OCI-M1 (cell line): ENCODE measurements at places on chromosomes 16 and 17.

GRCh38 chr16:11985250-11985649 is 8.7 kb downstream of the SNX29 start:
- no peak for DNase-seq

DNA sequence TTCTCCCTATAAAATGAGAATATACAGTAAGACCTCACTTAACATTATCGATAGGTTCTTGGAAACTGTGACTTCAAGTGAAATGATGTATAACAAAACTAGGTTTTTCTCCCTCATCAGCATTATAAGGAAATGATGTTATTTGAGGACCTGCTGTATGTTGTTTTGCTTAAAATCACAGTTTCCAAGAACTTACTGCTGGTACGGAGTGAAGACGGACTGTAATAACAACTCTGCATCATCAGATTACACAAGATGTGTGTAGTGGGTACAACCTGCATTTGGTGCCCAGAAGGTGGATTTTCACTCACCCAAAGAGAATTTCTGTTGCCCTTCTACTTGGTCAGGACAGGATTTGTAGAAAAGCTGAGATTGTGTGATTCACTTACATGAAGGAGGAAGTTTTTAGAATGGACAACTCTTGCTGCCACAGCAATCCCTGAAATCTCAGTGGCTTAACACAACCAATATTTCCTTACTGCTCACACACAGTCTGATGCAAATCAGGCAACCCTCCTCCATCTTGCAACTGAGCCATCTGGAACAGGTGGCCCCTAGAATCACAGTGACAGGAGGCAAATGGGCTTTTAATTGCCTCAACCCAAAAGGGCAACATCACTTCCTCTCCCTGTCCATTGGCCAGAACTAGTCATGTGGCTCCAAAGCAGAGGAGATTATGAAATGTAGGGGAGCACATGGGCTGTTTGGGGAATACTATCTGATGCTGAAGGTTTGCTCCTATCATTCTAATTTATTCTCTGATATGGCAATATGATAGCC is 67.6 kb upstream of the CACNG5 start:
- DNase-seq, result no peak

- DNase-seq, result no peak
These were observed 66.1 kb downstream of the AXIN2 start for GRCh38 chr17:65495122-65496055.

GRCh38 chr17:63452962-63453551 is 7.0 kb upstream of the CYB561 start:
- no peak for DNase-seq

- peak; percentile 80 for DNase-seq
These were observed at the start of gene LIMD2 for GRCh38 chr17:63699638-63700527. Gene LIMD2 (minus strand): TSS chr17:63700125. CDS start chr17:63699298, 827 bp downstream.

GRCh38 chr17:38925263-38925995 is at the start of gene LASP1NB:
Gene LASP1NB (plus strand): TSS chr17:38925614.
- DNase-seq, result no peak

DNA sequence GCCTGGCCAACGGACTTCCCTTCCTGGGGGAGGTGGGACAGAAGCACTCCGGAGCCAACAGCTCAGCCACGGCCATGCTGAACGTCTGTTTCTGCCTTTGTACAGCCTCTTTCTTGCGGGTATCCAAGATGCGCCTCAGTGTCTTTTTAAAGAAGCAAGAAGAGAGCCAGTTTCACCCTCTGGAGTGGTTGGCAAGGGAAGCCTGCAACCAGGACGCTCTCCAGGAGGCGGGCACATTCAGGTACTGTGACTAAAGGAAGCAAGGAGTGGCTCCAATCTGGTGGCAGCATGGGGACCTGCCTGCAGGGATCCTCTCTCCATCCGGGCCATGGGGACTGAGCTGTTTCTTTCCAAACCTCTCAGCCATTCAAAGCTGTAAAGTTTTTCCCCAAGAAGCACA is 60.6 kb upstream of the ENDOV start:
- DNase-seq, result no peak

DNA sequence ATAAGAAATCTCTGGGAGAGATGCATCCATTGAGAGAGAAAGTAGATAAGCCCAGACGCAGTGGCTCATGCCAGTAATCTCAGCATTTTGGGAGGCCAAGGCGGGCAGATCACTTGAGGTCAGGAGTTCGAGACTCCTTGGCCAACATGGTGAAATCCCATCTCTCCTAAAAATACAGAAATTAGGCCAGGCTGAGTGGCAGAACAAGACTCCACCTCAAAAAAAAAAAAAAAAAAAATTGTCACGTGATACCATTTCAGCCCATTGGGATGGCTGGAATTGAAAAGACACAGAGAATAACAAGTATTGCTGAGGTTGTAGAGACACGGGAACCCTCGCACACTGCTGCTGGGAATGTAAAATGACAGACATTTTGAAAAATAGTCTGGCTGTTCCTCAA is 2.9 kb upstream of the IL32 start:
- DNase-seq, result no peak

DNA sequence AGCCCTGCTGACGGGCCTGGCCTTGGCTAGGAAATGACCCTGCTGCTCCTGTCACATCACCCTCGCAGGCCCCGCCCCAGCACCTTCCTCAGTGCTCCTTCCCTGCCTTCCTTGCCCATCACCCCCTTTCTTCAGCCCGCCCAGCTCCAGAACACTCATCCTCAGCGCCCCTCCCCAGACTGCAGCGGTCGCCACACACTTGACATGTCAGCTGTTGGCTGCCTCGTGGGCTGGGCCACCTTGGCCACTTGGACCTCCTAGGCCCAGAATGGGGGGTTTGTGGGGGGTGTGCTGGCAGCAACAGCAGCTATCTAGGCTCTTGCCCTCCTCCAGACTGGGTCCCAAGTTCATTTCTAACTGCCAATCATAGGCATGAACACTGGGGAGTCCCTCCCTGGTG is 10.6 kb downstream of the ELMO3 start:
- DNase-seq, result no peak

GRCh38 chr16:67246756-67247191 is 507 bp downstream of the FHOD1 start:
- DNase-seq, result peak; percentile 73

DNA sequence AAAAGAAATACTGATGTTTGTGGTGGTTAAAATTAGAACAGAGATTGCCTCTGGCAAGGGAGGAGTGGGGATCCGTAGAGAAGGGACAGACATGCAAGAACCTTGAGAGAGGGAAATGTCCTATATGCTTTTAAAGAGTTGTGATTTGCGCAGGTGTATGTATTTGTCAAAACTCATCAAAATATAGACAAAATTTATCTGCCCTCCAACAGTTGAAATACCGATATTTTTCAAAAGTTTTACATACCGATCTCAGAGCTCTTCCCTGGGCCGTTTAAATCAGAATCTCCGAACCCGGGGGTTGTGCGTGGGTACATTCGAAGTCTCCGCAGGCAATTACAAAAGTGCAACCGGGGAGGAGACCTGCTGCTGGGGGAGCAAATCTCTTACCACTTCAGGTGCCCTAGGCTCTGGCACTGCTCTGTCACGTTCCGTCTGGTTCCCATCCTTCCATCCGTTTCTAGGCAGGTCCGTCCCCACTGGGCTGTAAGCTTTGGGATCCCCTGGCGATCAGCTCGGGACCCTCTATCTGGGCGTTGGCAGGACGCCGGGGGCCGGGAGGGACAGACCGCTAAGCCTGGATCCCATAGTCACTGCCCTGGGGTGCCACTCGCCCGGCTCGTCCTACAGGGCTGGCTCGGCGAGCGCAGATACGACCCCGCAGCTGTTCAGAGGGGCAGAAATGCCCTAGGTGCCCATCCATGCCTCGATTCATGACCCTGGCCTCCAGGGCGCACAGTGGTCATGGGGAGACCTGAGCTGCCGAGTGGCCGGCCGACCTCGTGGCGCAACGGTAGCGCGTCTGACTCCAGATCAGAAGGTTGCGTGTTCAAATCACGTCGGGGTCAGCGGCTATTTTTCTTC is 4.2 kb downstream of the BORCS6 start:
- DNase-seq, result peak; percentile 93

GRCh38 chr16:23865853-23866252 is 30.1 kb downstream of the PRKCB start:
- DNase-seq, result no peak

DNA sequence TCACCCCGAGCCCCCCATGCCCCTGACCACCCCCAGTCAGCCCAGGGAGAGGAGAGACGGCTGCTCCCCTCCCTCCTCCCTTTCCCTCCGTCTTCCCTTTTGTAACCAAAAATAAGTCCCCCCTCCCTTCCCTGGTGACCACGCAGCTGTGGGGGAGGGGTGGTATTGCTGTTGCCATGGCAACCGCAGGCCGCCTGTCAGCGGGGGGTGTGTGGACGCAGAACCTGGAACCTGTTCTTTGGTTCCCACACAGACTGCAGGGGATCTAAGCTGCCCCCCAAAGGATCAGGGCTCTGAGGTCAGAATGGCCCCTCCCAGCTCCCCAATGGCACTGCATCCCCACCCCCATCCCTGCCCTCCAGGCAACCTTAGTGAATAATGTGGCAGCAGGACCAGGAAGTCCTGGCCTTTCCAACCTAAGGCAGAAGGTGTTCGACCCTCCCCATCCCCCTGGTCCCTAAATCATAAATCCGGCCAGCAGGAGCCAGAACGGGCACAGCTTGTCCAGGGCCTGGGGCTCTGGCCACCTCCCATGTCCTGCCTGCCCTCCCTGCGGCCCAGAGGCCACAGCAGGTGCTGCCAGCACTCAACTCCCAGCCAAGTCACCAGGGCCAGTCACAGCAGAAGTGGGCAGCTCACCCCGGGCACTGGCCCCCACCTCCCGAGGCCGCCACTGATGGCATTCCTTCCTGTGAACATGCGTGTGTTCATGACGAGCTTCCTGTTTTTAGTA is 12.0 kb downstream of the CA4 start:
- DNase-seq, result peak; percentile 61

DNA sequence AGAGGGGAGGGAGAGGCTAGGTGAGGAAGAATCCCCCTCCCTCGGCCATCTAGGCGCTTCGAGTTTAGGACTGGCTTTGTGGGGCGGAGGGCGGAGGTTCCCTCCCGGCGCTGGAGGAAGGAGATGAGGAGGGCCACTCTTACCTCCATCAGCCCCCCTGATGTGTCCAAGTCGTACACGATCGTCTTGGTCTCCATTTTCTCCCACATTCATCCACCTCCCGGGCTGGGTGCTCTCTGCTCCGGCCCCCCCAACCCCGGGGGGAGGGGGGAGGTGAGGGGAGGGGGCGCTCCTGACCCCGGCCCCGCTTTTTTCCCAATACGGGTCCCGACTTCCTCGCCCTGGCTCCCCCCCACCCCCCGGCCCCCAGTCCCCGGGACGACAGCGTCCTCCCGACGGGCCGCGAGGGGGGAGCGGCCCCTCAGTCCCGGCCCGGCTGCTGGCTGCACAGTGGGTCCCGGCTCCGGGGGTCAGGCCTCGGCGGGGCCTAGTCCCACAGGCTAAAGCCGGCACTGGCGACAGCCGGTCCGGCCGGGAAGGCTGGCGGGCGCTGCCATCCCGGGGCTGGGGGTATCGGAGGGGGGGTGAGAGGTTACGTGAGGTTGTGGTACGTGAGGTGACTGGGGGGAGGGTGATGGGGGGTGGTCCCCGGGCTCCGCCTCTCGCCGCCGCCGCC is 428 bp downstream of the PHF12 start:
- DNase-seq, result no peak

DNA sequence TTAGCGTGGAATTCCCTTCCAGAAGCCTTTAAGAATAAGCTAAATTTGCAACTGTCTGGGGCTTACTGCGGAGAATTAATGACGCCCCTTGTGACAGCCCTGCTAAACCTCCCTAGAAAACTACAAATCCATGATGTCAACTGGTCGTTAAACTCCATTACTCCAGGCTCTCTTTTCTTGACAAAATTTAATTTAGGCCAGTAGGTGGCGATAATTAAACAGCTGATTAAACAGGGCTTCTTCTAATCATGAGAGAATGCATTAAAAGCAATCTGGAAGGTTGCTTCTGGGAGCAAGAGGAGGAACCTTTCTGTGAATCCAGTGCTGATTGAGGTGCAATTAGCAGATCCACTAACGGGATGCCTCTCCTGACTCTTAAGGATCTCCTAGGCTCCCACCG is 8.1 kb upstream of the NLRP1 start:
- peak; percentile 81 for DNase-seq

GRCh38 chr17:28810437-28810836 is 32.2 kb downstream of the FAM222B start:
- DNase-seq, result no peak

GRCh38 chr16:84782846-84783245 is 36.9 kb upstream of the CRISPLD2 start:
- DNase-seq, result no peak

DNA sequence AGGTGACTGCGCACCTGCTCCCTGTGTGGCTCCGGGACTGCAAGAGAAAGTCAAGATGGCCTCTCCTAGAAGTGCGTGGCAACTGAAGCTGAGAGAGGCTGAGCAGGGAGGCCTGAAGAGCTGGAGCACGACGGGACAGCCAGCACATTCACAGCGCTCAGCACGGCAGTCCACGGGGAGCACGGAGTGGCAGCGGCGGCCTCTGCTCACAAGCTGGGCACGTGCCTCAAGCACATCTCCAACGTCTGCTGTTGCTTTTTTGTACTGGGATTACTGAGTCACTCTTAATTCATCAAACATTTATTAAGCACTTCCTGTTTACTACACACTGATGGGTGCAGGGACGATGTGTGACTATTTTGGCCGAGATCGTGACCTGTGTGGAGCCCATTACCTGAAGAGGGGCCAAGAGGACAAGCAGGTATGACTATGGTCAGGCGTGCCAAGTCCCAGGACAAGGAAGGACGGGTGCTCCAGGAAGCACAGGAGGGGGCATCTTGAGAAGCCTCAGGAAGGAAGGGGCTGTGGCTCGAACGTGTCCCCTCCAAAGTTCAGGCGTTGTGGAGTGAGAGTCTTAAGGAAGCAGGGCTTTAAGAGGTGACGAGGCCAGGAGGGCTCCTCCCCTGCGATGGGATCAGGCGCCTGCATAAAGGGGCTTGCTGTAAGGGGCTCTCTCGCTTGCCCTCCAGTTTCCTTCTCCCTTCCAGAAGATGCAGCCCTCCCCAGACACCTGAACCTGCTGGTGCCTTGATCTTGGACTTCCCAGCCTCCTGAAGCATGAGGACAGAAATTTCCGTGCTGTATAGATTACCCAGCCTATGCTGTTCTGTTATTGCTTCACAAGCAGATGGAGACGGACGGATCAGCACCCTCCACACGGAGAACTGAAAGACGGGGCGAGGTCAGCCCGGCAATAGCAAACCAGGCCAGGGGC is 105.8 kb downstream of the ADCY9 start:
- DNase-seq, result no peak

GRCh38 chr17:78019367-78019975 is 61.0 kb downstream of the TNRC6C start:
- peak; percentile 65 for DNase-seq

DNA sequence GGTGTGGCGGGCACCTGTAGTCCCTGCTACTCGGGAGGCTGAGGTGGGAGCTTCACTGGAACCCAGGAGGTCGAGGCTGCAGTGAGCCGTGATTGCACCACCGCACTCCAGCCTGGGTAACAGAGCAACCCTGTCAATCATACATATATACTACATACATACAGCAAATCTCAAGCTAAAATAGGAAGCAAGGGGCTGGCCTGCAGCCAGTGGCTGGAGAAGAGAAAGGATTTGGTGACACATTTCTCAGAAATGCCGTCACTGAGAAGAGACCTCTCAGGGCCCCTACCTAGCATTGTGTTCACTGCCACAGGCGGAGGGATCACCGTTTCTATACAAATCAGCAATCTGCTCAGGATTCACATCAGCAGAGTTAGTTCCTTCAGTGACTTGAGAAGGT is 16.9 kb downstream of the NARF start:
- peak; percentile 94 for DNase-seq
